Aorta (tissue), 5 donors: ENCODE measurements at places on chromosomes 1 and 21. TPM values are rescaled to one million over a fixed set of nuclear protein-coding genes. Genes with fewer than 3 reads are reported as not detected.

- no peaks in the 10 kb centered on the region for H3K36me3 ChIP-seq
- H3K4me3 ChIP-seq = no peak overlapping the region
- H3K4me1 ChIP-seq = no peaks in the 10 kb centered on the region
- no peaks in the 10 kb centered on the region for H3K27me3 ChIP-seq
Measured at GRCh38 chr1:5111581-5111980, 457.2 kb downstream of the AJAP1 start.

FH gene
- total RNA-seq = 30.3 TPM

DNA sequence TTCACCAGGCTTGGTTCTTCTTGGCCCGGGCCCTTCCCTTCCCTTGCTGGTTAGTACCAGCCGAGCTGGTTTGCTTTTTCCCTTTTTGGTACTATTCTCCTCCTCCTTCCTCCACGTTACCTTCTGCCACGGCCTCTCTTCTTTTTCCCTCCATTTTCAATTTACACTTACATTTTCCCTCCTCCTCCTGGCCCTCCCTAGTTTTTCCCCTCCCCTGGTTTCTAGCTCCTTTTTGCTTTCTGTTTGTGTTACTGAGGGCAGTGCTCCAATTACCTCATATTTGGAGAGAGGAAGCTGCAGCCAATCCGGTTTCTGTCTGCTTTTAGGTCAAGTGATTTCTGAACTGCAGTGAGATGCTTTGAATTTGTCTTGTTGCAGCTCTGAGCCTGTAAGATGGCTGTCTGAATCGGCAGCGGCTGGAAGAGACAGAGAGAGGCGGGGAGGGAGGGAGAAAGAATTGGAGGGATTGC, 63.7 kb downstream of the MACF1 start:
- H3K36me3 ChIP-seq = no peaks in the 10 kb centered on the region
- H3K4me3 ChIP-seq = peak overlapping the region; percentile 82
- no peak overlapping the region for H3K27ac ChIP-seq

KLHL12 gene
- 15.9 TPM for total RNA-seq

IFI6 gene
- total RNA-seq = 143 TPM

PSMA5 gene
- 37.4 TPM for total RNA-seq

DNA sequence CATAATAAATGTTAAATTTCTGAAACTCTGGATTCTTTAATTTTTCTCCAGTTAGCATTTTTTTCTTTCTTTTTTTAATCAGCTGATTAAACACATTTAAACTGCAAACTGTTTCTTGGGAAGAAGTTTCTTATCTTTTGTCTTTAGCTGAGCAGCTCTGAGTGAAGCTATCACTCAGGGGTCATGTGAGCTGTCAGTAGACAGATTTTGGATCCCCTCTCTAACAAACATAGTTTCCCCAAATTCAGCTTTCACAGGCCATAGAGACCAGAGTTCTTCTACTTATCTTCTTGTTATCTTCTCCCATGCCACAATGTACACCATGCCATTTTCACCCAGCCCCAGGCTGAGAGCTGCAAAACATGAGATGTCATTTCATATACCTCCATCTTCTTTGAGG, 148.9 kb downstream of the CDC42BPA start:
- no peak for DNase-seq
- no peak overlapping the region for H3K4me3 ChIP-seq
- H3K36me3 ChIP-seq = no peaks in the 10 kb centered on the region
- H3K27me3 ChIP-seq = no peaks in the 10 kb centered on the region
- H3K27ac ChIP-seq = no peak overlapping the region

SLC44A3 gene
- total RNA-seq = 7.2 TPM

GRCh38 chr1:201138311-201138840, 11.4 kb upstream of the ASCL5 start:
- H3K27me3 ChIP-seq = no peaks in the 10 kb centered on the region
- no peaks in the 10 kb centered on the region for H3K36me3 ChIP-seq
- peak overlapping the region; percentile 55 for H3K27ac ChIP-seq

DNA sequence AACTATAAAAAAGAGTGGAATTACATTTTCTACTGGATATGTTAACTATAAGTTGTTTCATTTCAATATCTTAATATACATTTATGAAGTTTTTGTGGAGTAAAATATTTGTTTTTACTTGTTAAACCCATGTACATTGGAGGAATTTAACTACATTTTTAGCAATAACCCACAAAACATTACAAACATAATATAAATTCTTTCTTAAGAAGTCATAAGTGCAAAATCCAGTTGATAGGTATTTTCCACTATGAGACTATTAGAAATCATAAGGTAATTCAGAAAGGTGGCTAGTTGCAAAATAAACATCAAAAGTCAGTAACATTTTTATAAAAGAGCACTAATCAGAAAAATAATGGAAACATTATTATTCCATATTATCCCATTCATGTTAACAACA, 73.9 kb upstream of the RRP15 start:
- no peak overlapping the region for H3K27ac ChIP-seq
- no peak overlapping the region for H3K4me3 ChIP-seq
- no peaks in the 10 kb centered on the region for H3K36me3 ChIP-seq
- no peaks in the 10 kb centered on the region for H3K27me3 ChIP-seq
- no peaks in the 10 kb centered on the region for H3K4me1 ChIP-seq

DNA sequence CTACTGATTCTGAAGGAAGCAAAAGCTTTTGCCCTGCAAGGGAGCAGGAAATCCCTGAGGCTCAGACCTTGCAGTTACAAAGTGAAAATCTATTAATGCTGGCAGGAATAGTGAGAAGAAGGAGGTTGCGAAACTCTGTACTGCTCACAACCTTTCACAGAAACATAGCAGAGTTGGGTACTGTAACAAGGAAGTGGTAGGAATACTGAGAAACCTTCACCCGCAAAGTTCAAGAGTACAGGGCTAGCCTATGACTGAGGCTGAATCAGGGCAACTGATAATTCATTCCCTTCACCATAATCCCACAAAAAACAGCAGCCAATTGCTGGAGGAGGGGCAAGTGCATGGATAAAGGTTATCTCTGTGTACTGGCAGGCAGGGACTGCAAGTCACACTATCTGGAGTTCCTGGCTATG, 23.9 kb upstream of the KCTD3 start:
- H3K4me1 ChIP-seq = no peaks in the 10 kb centered on the region
- DNase-seq = no peak
- H3K27ac ChIP-seq = no peak overlapping the region
- H3K27me3 ChIP-seq = no peaks in the 10 kb centered on the region

DNA sequence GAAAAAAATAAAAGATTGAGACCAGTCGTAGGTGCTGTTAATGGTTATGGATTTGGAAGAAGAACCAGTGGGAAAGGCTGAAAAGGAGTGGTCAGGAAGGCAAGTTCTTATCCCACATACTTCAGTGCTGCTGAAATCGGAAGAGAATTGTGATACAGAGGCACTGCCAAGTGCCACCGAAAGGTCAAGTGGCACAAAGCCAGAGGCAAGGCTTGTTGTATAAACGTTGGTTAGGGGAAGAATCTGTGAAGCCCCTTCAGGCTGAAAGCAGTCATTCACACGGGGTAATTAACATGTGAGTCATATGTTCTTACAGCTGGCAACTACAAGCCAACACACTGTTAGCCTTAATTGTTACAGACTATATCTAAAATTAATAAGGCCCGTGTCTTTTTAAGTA, 48.8 kb downstream of the ZBTB40 start:
- H3K4me3 ChIP-seq = no peak overlapping the region
- DNase-seq = peak; percentile 68
- H3K4me1 ChIP-seq = no peaks in the 10 kb centered on the region
- H3K36me3 ChIP-seq = no peaks in the 10 kb centered on the region

- DNase-seq = no peak
- H3K4me3 ChIP-seq = no peak overlapping the region
- peaks cover 4% of the 10 kb centered on the region for H3K36me3 ChIP-seq
- no peak overlapping the region for H3K27ac ChIP-seq
- no peaks in the 10 kb centered on the region for H3K27me3 ChIP-seq
Measured at GRCh38 chr1:116067566-116067890, 43.7 kb upstream of the MAB21L3 start.

DNA sequence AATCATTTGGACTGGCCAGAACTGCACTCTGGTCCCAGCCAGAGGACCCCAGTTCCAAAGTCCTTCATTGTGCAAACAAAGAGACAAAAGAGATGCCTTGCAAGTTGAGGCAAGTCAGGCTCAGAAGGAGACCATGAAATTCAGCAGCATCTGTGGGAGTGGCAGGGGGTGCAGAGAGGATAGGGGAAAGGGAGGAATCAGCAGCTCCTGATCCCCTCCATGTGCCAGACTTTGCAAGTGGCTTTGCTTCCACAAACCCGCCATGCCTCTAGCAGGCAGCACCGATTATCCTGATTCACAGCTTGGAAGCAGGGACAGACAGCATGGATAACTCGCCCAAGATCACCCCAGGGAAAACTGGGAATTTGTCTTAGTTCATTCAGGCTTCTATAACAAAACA, 2.1 kb upstream of the CAPN9 start:
- no peaks in the 10 kb centered on the region for H3K36me3 ChIP-seq
- no peaks in the 10 kb centered on the region for H3K4me1 ChIP-seq
- no peaks in the 10 kb centered on the region for H3K27me3 ChIP-seq

GRCh38 chr1:228165372-228166169, at the start of gene IBA57:
TSS of gene IBA57 (plus strand) at chr1:228165804. CDS start at chr1:228165817, 13 bp downstream.
- H3K27me3 ChIP-seq = no peaks in the 10 kb centered on the region
- peak within 1 kb of the TSS; percentile 76 for H3K4me3 ChIP-seq
- no peaks in the 10 kb centered on the region for H3K4me1 ChIP-seq

LRRC39 gene
- 1.4 TPM for total RNA-seq

DNA sequence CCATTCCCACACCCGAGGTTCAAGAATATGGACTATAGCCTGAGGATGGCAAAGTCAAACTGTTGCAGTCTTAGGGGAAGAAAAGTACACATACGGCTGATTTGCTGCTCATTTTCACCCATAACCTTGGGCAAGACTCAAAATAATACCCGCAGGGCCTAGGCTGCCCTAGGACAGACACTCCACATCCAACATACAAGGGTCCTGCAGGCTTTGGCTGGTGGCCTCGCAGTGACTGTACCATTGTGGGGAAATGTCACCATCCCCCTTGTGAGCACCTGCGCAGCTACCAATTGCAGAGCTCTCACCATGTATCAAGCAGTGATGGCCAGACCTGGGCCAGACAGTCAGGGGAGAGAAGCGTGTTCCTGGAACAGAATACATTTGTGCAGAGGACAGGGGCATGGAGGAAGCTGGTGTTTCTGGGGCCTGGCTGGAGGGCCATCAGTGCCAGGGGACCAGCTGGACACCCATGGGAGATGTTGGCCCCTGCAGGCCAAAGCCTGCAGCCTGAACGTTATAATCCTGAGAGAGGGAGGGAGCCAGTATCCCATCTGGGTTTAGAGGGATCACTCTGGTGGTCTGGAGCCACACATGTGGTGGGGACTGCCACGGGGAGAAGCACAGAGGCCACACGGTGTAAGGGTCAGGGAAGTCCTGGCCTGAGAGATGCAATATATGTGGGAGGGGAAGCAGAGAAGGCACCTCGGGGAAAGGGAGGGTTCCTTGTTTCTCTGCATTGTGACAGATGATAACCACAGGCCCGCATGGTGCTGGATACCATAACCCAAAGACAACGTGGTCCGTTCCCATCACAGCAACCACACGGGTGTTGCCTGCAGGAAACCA, 101.2 kb downstream of the GLIS1 start:
- H3K27ac ChIP-seq = no peak overlapping the region
- H3K4me3 ChIP-seq = no peak overlapping the region
- H3K36me3 ChIP-seq = no peaks in the 10 kb centered on the region
- peak; percentile 22 for DNase-seq
- H3K4me1 ChIP-seq = no peaks in the 10 kb centered on the region

FAM78B gene
- 3.4 TPM for total RNA-seq

TIE1 gene
- 41.0 TPM for total RNA-seq

GRCh38 chr1:190140644-190141043, 337.0 kb downstream of the BRINP3 start:
- H3K27me3 ChIP-seq = no peaks in the 10 kb centered on the region
- no peaks in the 10 kb centered on the region for H3K36me3 ChIP-seq
- no peak for DNase-seq
- H3K4me1 ChIP-seq = no peaks in the 10 kb centered on the region

PLA2G4A gene
- total RNA-seq = 4.6 TPM

DNA sequence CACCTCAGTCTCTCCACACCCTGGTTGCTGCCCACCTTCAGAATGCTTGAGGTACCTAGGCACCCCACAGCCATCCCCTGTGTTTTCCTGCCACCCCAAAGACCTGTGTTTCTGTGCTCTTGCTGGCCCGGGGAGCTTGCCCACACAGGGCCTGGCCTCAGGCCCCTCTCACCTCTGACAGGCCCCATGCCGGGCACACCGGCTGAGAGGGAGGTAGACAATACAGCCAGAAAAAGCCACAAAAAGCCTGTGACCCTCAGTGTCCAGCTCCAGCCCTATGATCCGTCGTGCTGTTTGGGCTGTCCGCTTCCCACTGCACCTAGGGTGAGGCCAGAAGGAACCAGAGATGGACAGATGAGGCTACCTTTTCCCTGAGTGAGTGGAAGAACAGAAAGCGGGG, 11.4 kb downstream of the SEMA6C start:
- no peaks in the 10 kb centered on the region for H3K27me3 ChIP-seq
- H3K36me3 ChIP-seq = no peaks in the 10 kb centered on the region
- no peak overlapping the region for H3K4me3 ChIP-seq
- H3K27ac ChIP-seq = no peak overlapping the region
- H3K4me1 ChIP-seq = no peaks in the 10 kb centered on the region
- DNase-seq = peak; percentile 36

GRCh38 chr1:151775894-151776664, 12.8 kb upstream of the MRPL9 start:
- no peak overlapping the region for H3K4me3 ChIP-seq
- H3K27ac ChIP-seq = no peak overlapping the region
- no peaks in the 10 kb centered on the region for H3K4me1 ChIP-seq
- H3K36me3 ChIP-seq = peaks cover 5% of the 10 kb centered on the region
- no peak for DNase-seq

DNA sequence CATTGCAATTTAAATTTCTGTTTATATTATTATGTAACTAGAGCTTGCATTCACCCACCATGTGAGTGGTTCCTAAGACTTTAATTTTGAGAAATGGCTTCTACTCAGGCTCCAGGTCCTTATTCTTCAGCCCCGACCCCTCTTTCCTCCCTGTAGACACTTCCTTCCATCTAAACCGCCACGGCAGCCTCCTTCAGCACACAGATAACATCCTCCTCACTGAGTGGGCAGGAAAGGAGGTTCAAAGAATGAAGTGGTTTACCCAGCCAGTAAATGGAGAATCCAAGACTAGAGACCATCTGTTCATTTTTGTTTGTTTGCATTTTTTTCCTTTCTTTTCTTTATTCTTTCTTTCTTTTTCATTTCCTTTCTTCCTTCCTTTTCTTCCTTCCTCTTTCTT, 37.1 kb upstream of the SOD1 start:
- H3K4me1 ChIP-seq = no peaks in the 10 kb centered on the region
- no peak overlapping the region for H3K4me3 ChIP-seq
- H3K27ac ChIP-seq = no peak overlapping the region
- H3K27me3 ChIP-seq = no peaks in the 10 kb centered on the region
- DNase-seq = no peak
- H3K36me3 ChIP-seq = no peaks in the 10 kb centered on the region
